ENCODE measurements at places on chromosomes 6 and 20. TPM values are rescaled to one million over a fixed set of nuclear protein-coding genes. Genes with fewer than 3 reads are reported as not detected.

The MAP7 gene
- total RNA-seq, result 15.4 TPM

The HEY2 gene
- not detected for total RNA-seq

The TFAP2A gene
- total RNA-seq, result 78.2 TPM

The AKAP12 gene
- 0.34 TPM for total RNA-seq

The CLPSL1 gene
- not detected for total RNA-seq

The SLC35A1 gene
- 10.3 TPM for total RNA-seq

The ARMH2 gene
- total RNA-seq, result not detected

The LHFPL5 gene
- total RNA-seq, result not detected

The EYS gene
- total RNA-seq, result 1.6 TPM

The ZC2HC1B gene
- total RNA-seq, result not detected

The BTN1A1 gene
- not detected for total RNA-seq

The LRRC1 gene
- total RNA-seq, result 18.6 TPM

The CLVS2 gene
- total RNA-seq, result not detected

The VGLL2 gene
- not detected for total RNA-seq

The COL21A1 gene
- total RNA-seq, result 5.4 TPM

The TRIM40 gene
- total RNA-seq, result not detected

The GJA10 gene
- total RNA-seq, result not detected

The ENPP3 gene
- total RNA-seq, result not detected

The OCSTAMP gene
- not detected for total RNA-seq

The ID4 gene
- total RNA-seq, result not detected

The TRAPPC3L gene
- total RNA-seq, result not detected

The RSPO4 gene
- not detected for total RNA-seq

The SOBP gene
- total RNA-seq, result 0.21 TPM

The GATA5 gene
- total RNA-seq, result not detected

The TAF4 gene
- total RNA-seq, result 16.1 TPM

The LZTS3 gene
- total RNA-seq, result 5.3 TPM

The PAK5 gene
- not detected for total RNA-seq

The SLC25A27 gene
- total RNA-seq, result 36.9 TPM

The KIAA0408 gene
- total RNA-seq, result not detected

The GGTLC1 gene
- total RNA-seq, result not detected

The ADGRB3 gene
- total RNA-seq, result not detected

All from MCF 10A (cell line).